ENCODE measurements at places on chromosomes 7 and 10. TPM values are rescaled to one million over a fixed set of nuclear protein-coding genes. Genes with fewer than 3 reads are reported as not detected.

FBXL15 gene
- total RNA-seq, result 14.8 TPM

FAM221A gene
- 11.1 TPM for total RNA-seq

ADARB2 gene
- total RNA-seq, result 0.76 TPM

SPOCK2 gene
- 73.7 TPM for total RNA-seq

NDUFB8 gene
- total RNA-seq, result 158 TPM

ALKBH4 gene
- total RNA-seq, result 19.9 TPM

SLC18A3 gene
- not detected for total RNA-seq

STEAP1B gene
- 1.5 TPM for total RNA-seq

ADAM22 gene
- 18.6 TPM for total RNA-seq

PARG gene
- 47.6 TPM for total RNA-seq

SCART1 gene
- 4.5 TPM for total RNA-seq

TRIL gene
- total RNA-seq, result 110 TPM

ERVW-1 gene
- total RNA-seq, result not detected

KCP gene
- total RNA-seq, result 16.2 TPM

MSS51 gene
- 4.1 TPM for total RNA-seq

LBX1 gene
- total RNA-seq, result 1.5 TPM

TMEM140 gene
- total RNA-seq, result 8.9 TPM

PAX4 gene
- total RNA-seq, result not detected

FAM25C gene
- total RNA-seq, result not detected

C10orf67 gene
- total RNA-seq, result 1.8 TPM

WDR86 gene
- total RNA-seq, result 93.8 TPM

All from metanephros (tissue), 2 donors.